ENCODE measurements at places on chromosomes 1 and 21.

DNA sequence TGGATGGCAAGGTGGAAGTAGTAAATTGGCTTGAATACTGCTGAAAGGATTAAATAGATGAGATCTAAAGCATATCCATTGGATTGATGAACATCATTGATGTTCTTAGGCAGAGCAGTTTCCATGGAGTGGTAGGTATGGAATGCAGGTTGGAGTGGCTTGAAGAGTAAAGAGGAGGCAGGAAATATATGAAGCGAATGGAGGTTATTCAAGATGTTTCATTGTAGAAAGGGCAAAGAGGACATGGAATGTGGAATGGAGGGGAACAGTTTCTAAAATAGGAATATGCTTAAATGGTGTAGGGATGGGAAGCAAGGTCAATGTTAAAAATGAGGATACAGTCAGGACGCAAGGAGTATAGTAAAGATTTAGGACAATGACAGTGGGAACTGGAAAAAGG, 6.1 kb downstream of the OSBPL9 start:
- DNase-seq, result no peak

GRCh38 chr1:12359359-12360133, 129.7 kb downstream of the VPS13D start:
- no peak for DNase-seq

- DNase-seq, result peak; percentile 51
Measured at GRCh38 chr1:24850328-24850920, 79.7 kb downstream of the RUNX3 start.

DNA sequence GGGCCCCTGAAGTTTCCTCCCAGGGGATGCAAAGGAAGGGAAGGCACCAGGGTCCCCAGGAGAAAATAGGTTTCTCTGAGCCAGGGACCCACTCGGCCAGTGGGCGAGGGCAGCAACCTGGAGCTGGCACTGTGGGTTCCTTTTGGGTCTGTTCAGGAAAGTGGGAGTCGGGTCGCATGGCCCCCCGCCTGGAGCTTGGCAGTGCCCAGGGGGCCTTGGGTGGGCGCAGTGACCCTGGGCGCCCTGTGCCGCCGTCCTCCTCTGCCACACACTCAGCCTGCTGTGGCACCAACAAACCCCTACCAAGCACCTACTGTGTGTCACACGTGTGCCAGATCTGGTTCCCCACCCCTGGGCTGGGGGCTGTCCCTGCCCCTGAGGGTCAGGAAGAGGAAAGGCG, 89.5 kb upstream of the ARHGEF16 start:
- no peak for DNase-seq

DNA sequence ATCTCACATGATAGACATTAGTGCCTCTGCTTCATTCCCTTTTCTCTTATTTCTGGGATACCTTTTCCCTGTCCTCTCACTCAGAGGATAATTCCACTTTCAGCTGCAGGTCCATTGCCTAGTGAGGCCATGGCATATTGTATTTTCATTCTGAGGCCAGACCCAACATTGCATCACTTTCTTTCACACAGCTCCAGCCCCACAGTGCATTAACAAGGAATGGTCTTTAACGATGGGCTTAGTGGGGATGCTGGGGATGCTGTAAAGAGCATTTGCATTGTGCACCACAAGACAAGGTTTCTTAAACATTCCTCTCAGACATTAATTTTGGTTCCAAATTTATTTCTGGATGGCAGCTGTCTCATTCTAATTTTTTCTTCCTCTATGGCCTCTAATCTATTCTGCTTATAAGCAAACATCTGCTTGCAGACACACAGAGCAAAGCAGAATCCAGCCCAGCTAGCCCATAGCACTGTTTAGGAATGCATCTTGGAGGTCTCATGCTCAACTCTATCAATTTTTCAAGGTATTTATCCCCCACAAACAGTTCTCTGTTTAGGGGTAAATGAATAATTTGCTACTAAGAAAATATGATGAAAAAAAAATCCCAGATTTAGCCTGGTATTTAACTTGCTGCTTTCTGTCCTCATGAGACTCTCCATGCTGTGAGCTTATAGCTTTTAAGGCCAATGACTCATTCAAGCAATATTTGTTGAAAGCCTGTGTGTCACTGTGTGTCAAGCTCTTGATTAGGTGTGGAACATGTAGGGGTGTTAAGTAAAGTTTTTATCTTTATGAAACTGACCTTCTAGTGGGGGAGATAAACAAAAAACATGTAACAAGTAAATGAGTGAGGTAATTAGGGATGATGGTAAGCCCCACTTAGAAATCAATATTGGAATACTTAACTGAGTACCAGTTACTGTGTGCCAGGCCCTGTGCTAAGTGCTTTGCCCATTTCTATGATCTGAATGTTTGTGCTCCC, 44.5 kb upstream of the CCDC190 start:
- DNase-seq, result peak; percentile 90

DNA sequence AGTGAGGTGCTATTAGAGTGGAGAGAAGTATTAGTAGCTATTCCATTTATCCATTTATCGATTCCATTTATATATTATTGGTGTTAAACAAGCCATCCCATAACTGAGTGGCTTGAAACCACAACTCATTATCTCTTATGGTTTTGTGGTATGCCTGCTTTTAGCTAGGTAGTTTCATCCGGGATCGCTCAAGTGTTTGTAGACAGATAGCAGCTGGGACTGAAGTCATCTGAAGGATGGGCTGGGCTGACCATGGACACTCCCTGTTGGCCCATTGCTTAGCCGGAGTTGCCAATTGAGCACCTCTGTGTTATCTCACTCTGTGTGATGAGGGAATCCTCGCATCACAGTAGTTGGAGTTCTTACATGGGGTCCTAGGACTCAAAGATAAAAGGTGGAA, 622.5 kb downstream of the PLA2G4A start:
- DNase-seq, result no peak

GRCh38 chr1:27161594-27161993, 6.7 kb upstream of the SLC9A1 start:
- no peak for DNase-seq

DNA sequence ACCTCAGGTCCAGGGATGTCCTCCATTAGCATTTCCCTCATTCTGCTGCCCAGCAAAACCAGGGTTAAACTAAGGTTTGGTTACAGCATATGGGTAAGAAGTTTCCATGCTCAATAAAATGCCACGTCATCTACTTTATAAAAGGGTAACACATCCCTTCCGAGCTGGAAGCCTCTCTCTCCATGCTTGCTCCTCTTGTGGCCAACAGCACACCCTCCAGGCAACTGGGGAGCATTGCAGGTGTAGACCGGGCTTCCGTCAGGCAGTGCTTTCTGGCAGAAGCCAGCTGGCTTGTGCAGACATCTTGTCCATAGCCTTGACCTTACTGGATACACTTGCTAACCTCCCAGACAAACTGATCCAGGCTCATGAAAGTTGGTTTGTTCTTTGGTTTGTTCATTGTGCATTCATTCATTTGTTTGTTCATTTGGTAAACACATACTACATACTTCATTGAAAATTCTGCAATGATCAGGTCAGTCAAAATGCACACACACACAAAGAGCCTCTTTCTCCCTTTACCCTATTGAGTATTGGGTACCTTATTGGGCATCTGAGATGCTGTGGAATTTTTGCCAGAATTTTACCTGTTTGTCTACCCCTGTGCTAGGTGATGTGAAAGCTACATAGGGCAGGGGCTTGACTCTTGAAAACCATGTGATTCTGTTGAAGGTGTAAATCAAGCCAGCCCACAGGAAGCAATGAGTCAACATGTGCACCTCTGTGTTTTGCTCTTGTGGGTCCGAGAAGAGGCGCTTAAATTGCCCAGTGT, 422.8 kb downstream of the CAMTA1 start:
- peak; percentile 84 for DNase-seq

GRCh38 chr1:161359291-161359690, 8.4 kb downstream of the CFAP126 start:
- DNase-seq, result no peak

GRCh38 chr1:41698916-41699860, 214.7 kb upstream of the EDN2 start:
- no peak for DNase-seq

DNA sequence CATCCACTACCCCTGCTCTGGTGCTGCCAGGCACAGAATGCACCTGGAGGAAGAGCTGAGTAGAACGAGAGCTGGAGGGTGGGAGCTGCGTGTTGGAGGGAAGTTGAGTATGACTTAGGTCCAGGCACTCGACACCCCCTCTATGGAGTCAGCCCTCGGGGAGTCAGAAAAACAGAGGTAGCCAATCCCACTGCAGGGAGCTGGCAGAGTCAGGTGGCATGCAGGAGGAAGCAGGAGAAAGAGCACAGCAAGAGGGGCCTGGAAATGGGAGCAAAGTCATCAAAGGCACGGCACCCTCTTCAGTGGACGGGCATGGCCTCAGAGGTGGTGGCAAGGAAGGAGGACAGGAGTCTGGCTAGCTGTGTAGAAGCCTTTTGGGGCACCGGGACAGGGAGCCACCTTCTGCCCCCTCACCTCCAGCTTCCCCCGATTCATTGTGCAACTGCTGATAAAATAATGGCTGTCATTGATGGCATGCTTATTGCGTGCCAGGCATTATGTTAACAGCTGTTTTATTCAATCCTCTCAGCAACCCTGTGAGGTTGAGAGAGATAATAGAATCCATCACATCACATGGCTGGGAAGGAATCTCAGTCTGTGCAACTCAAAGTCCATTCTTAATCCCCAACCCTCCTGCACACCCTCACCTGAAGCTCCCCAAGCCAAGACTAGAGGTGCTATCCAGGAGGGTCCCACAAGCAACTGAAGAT, 42.0 kb downstream of the C1orf198 start:
- DNase-seq, result no peak

DNA sequence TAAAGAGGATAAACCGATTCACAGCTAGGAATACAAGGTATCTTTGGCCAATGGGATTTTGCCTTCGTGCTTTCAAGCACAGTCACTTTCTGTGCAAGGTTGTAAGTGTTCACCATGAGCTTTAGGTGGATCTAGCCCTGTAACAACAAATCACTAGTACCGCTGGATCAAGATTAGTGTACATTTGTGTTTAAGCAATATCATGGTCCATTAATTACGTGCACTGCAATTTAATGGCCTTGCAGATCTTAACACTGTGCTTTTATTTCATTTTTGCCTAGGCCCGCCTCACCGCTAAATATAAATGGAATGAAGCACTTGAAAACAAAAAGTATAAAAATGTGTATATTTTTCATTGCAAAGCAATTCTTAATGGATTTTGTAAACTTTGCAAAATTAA, 461.1 kb downstream of the DSCAM start:
- no peak for DNase-seq

GRCh38 chr1:48070396-48070750, 73.2 kb upstream of the TRABD2B start:
- DNase-seq, result no peak

DNA sequence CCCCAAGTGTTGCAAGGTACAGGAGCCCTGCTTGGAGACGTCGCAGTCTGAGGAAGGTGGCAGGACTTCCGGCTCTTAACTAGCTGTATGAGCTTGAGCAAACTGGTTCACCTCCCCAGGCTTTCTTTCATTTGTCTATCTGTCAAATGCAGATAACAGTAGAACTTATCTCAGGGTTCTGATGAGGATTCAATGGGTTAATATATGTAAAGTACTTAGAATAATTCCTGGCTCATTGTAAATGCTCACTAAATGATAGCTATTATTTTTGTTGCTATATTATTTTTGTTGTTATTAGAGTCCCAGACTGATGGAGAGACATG, 108.5 kb upstream of the IPO9 start:
- no peak for DNase-seq

DNA sequence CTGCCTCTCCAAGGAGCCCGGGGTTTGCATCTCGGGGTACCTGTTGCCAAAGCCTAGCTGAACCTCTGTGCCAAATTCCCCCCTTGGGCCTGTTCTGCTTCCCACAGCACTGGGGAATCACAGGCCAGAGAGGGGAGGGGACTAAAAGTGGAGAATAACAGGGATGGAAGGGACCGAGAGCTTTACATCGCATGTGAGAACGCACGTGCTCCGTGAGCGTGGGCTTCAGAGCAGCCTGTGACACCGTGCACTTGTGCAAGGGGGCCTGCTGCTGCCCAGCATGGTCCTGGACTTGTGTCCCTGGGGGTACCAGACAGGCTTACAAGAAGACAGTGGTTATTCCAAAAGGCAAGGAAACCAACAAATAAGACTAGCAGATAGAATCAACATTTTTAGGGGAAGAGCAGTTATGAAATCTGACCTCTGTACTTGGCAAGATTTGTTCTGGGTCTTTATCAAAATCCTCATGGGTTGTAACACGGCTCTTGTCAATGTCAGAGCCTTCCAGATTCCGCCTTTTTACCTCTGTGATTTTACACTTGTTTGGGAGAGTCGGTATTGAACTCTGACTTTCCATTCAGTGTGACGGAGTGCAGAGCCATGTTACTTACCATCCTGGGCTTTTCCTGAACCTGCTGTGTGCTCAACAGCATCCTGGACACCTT, 36.2 kb upstream of the TNFRSF1B start:
- no peak for DNase-seq

Data from iris pigment epithelial cell (primary cell).